Astrocyte of the spinal cord (primary cell): ENCODE measurements at places on chromosomes 5 and 9.

DNA sequence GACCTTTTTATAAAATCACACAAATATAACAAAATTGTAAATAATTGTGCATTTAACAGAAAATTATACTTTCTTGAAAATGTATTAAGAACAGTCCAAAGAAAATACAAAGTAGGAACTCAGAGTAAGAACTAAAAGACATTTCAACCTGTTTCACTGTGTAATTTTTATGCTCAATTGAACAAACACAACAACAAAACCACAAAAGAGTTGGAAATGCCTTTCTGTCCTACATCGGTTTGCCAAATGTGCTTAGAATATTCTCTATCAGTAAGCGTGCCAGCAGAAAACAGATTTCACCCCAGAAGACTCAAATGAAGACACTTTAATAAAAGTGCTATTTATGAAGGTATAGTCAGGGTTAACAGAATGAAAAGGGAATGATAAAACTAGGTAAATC is 592.1 kb downstream of the PRELID2 start:
- peak; percentile 53 for DNase-seq

DNA sequence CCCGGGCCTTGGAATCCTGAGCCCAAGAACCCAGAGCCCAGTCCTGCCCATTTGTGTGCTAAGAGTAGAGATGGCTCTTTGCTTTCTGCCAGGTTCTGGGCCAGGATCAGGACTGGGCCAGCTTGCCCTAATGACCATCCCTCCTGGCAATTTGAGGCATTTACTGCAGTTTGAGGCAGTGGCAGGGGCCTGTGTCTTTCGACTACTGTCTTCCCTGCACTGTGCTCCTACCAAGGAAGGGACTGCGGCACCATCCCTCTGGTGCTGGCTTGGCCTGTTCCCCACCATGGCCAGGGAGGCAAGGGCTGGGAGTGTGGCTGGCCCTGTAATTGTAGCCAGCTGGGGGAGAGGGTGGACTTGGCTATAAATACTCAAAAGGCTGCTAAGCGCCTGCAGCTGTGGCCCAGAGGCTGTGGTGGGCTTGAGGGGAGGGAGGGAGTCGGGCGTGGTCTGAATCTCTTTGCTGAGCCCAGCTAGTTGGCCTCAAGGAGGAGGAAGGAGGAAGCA is 4.6 kb downstream of the ENHO start:
- no peak for DNase-seq

DNA sequence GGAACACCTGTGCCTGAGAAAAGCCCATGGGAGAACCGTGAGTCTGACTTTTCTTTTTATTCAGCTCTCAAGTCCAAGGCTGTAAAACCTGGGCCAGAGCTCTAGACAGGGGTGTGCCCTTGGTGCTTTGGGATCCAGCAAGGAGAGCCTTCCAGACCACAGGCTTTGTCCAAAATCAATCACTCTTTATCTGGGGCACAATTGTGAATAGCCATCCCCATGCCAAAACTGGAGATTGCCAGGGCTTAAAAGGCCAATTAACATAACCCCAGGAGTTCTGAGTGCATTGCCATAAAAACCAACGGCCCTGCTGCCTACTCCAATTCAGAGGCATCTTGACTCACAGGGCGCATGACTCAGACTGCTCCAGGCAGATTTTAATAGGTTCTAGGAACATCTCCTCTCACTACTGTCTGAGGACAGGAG is 391.8 kb downstream of the ARHGEF28 start:
- DNase-seq = peak; percentile 61

GRCh38 chr5:142716963-142717362 is 31.1 kb upstream of the FGF1 start:
- DNase-seq = peak; percentile 59

DNA sequence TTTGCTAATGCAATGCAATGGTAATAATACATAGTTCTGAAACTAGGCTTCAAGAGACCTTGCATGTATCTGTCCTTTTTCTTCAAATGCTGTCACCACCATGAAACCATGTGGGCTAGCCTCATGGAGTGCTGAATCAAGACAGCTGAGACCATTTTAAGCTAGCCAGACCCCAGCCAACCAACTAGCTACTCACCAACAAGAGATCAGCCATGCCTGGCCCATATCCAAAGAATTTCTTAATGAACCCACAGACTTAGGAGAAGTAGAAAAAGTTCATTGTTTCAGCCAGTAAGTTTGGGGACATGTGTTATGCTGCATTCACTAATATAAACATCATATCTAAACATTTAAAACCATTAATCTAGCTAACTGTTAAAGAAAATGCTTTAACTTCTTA is 139.8 kb upstream of the EDIL3 start:
- peak; percentile 27 for DNase-seq
